ENCODE measurements at places on chromosomes 2 and 18. TPM values are rescaled to one million over a fixed set of nuclear protein-coding genes. Genes with fewer than 3 reads are reported as not detected.

GRCh38 chr2:235951982-235952381 lies 216.2 kb downstream of the GBX2 start:
- DNase-seq: no peak

LMAN2L gene
- total RNA-seq: 7.4 TPM

SLC9A2 gene
- total RNA-seq: not detected

LRATD1 gene
- not detected for total RNA-seq
